Activated naive CD4-positive, alpha-beta T cell (primary cell): ENCODE measurements at places on chromosomes 7 and 10.

DNA sequence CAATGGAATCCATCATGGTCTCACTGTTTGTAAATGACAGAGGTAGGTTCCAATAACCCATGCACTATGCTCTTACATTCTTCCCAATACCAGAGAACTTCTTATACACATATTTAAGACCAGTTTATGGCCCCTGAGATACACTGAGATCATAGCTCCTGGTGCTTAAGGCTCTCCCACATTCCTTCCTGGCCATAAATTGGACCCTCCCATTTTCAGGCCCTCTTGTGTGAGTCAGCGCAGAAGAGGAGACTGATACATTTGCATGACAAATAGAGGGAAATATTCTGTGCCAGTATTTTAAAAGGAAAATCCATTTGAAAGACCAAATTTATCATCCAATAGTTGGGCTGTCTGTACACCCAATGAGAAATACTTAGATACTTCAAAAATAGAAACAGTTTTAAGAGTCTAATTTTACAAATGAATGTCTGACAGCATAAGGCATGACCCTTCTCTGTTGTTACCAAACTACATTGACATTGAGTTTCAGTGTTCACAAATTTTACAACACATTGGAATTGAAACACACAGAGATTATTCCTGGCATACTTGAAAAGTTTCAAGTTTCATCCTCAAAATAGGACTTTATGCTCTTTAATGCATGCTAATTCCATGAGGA, 35.3 kb downstream of the SLC16A9 start:
- DNase-seq, result no peak

DNA sequence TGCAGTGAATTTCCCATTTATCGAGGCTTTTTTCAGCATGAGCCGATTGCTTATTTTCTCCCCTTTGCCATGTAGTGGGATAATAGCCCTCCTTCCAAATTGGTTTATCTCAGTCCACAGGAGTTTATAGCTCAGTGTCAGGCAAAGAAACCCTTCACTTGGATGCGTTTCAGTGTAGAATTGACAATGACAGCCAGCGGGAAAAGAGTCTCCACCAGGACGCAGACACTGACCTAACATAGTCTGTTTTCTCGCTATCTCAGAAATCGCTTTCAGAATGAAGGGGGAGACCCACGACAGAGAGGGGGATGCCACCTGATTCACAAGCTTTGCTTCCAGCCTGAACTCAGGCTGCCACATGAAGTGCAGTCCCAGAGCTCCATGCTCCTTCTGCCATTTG, 43.5 kb upstream of the TCERG1L start:
- DNase-seq, result no peak

DNA sequence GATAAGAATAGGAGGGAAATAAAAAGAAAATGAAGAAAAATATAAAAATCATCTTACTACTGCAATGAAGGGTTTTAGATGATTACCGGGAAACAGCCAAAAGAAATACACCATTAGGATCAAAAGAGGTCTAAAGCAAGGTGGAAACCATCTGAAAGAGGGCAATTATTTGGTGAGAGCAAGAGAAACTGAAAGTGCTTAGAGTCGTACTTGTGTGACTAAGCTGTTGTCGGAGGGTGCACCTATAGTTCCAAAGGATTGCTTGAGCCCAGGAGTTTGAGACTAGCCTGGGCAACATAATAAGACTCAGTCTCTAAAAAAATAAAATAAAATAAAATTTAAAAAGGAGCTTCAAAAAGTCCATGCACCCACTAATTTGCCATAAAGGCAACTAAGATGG, 169.5 kb downstream of the DKK1 start:
- DNase-seq, result no peak

- no peak for DNase-seq
Measured at GRCh38 chr7:141671705-141672496, 30.1 kb downstream of the DENND11 start.

- DNase-seq, result no peak
Measured at GRCh38 chr10:90413196-90413595, 444.6 kb downstream of the HTR7 start.

- no peak for DNase-seq
Measured at GRCh38 chr10:75191821-75192568, 18.6 kb upstream of the VDAC2 start.

GRCh38 chr10:1745780-1746456, 8.6 kb upstream of the ADARB2 start:
- DNase-seq, result no peak

- no peak for DNase-seq
Measured at GRCh38 chr10:132141526-132142395, 45.0 kb upstream of the DPYSL4 start.

GRCh38 chr10:55631071-55631654, 729.9 kb downstream of the ZWINT start:
- DNase-seq, result no peak

DNA sequence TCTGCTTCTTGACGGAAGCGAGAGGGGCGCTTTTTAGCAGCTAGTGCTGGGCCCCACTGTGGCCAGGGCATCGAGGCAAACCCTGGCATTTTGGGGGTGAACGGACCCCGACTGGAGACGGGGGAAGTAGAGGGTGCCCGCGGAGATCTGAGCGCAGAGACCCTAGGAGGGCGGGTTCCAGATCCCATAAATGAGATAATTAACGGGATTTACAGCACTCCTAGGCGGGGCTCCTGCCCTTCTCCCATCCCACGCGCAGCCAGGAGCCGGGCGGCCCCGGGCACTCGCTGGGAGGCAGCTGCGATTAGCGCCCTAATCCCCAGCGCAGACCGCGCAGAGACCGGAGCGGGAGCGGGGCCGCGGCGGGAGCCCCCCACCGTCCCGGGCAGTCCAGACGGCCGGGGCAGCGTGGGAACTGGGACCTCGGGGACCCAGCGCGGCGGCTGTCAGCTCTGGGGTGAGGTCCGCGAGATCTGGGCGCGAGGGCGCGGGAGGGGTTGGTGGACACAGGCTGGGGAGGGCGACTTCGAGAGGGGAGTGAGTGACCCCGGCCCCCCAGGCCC, 735 bp downstream of the JCAD start:
- DNase-seq, result no peak

DNA sequence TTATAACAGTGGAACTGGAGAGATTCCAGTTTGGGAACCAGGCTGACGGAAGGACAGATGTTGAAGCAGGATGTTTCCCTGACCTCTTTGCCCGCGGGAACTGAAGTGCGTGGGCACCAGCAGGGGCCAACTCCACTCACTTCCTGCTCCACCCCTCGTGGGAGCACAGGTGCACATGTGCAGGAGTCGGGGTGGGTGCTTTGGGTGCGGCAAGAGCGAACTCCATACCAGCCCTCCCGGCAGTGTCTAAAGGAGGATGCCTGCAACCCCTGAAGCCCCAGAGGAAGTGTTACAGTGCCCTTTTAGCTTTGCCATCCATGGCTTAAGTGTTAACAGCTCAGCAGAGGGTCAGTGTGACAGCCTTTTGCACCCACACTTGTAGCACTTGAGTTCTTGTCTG, 27.4 kb upstream of the UBE3C start:
- DNase-seq, result no peak

GRCh38 chr7:27191161-27191731, 6.2 kb upstream of the HOXA11 start:
- DNase-seq, result no peak
